WTC11 (cell line): ENCODE measurements at places on chromosomes 2 and 18.

DNA sequence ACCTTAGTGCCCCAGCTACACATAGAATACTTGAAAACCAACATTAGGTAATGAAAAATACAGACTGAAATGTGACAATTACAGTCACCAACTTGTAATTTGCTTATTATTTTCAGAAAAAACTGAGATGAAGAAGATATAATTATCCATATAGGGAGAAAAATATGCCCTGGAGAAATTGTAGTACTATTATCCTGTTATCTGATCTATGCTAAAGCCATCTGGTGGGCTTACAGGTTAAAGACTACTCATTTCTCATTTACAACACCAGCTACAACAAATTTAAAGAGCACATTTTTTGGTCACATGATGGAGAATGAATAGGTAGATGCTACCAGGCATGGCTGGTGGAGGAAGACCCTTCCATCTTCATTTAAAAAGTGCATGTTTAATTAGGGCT, 79.6 kb upstream of the NYAP2 start:
- no peak for DNase-seq

GRCh38 chr18:6920099-6920955, 190.8 kb downstream of the ARHGAP28 start:
- DNase-seq: peak; percentile 78

DNA sequence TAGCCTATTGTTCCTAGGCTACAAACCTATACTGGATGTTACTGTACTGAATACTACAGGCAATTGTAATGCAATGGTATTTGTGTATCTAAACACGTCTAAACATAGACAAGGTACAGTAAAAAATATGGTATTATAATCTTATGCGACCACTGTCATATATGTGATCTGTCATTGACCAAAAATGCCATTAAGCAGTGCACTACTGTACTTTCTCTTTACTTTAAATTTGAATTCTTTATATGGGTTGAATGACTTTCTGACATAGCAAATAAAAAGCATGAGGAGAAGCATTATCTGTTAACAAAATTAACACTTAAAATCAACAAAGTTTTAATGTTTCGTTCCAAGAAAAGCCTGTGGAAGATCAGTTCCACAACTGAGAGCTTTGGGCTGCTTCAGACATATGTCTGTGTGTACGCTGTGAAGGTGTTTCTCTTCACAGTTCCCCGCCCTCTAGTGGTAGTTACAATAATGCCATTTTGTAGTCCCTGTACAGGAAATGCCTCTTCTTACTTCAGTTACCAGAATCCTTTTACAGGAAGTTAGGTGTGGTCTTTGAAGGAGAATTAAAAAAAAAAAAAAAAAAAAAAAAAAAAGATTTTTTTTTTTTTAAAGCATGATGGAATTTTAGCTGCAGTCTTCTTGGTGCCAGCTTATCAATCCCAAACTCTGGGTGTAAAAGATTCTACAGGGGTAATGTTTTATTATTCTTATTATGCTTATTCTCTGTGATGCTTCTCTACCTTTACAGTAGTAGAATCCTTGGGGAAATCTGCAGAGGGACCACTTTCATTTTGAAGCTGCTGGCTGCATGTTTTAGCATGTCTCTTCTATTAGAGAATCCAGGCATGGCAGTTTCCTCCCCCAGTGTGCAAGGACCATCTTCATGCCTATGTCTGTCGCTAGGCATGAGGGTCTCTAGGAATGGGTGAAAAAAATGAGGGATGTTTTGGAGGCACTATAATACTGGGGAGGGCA, 54.5 kb downstream of the SCN2A start:
- DNase-seq: no peak

- DNase-seq: no peak
Observed at GRCh38 chr2:48480526-48480925, 49.4 kb upstream of the STON1 start.

DNA sequence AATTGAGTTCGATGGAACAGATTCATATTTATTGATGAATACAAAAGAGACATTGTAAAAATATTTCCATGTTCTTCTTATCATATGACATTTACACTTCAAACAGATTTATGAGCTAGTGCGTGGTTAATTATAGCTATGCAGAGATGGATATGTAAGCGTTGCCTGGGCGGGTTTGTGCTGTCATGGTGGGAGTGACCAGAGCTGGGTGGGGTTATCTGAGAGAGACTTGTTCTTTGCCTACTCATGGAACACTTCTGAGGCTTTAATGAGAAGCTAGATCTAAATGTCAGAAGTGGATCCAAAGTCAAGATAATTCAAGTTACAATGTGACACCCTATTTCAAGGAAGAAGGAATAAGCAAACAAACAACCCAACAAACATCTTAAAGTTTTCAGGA, 162.3 kb upstream of the ZEB2 start:
- DNase-seq: no peak

DNA sequence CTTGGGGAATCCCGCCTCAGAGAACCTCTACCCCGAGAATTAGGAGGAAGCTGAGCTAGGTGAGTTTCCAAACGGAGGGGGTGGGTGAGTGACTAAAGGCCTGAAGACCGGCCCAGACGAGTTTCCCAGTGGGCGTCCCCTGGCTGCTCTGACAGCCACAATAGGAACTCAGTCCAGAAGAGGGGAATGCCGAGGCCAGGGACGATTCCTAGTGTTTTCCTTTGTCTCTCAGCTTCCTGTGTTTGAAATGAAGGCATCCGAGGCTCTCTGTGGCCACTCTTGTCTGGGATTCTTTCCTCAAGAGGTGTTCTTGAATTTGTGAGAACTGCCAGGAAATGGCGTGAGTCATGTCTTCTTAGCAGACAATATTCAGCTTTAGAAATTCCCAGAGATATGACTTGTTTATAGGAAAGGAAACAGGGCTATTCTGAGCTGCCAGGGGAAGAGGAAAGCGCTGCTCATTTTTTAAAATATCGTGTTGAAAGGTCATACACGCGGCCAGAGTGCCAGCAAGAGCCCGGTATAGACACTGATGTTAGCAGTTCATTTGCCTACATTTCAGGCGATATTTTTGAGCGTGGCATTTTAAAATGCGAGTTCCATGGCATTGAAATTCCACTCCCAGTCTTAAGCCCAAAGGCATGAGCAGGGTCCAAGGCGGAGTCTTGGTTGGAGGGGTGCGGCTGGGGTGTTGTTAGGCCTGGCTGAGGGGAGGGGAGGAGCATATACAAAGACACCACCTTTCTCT, 169.1 kb upstream of the KLF7 start:
- DNase-seq: peak; percentile 79

DNA sequence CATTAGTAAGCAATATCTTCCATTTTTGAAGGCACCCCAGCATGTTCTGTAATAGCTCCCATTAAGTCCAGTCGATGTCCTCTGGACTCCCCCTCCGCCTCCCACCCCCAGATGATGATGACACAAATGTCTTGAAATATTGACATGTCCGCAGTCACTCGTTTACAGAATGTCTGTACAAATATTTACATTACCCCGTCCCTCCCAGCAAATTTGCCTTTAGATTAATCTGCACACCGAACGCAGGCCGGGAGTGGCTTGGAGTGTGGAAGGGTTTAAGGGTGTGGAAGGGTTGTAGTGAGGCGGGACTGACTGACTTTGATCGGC, 853 bp upstream of the OSBPL6 start:
- DNase-seq: no peak

DNA sequence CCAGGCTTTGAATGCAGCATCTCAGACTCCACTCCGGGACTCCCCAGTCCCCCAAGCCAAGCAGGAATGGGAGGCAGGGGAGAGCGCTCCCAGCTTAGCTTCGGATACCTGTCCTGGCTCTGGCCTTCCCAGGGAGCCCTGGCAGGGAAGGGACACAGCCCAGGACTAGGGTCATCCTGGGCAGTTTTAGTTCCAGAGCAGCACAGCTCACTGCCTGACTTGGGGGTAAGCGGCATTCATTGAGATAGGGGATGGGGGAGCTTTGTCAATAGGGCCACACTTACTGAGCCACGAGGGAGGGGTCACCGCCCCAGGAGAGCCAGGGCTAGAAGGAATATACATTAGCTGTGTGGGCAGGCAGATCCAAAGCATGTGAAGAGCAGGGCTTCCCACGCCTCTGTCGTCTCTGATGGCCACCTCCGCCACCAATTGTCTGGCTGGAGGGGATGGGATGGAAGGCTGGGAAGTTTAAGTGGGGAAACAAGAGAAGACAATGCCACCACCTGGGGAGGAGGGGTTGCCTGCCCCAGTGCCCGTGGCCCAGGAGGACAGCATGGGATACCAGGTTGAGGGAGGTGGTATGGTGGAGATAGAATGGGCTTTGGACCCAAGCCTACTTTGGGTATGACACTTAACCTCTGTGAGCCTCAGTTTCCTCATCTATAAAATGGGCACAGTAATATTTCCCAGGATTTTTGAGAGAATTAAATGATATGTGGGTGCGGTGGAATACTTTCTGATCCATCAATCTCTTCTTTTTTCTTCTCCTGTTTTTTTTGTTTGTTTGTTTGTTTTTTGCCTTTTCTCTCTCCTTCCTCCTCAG, 40.2 kb downstream of the SCTR start:
- no peak for DNase-seq

DNA sequence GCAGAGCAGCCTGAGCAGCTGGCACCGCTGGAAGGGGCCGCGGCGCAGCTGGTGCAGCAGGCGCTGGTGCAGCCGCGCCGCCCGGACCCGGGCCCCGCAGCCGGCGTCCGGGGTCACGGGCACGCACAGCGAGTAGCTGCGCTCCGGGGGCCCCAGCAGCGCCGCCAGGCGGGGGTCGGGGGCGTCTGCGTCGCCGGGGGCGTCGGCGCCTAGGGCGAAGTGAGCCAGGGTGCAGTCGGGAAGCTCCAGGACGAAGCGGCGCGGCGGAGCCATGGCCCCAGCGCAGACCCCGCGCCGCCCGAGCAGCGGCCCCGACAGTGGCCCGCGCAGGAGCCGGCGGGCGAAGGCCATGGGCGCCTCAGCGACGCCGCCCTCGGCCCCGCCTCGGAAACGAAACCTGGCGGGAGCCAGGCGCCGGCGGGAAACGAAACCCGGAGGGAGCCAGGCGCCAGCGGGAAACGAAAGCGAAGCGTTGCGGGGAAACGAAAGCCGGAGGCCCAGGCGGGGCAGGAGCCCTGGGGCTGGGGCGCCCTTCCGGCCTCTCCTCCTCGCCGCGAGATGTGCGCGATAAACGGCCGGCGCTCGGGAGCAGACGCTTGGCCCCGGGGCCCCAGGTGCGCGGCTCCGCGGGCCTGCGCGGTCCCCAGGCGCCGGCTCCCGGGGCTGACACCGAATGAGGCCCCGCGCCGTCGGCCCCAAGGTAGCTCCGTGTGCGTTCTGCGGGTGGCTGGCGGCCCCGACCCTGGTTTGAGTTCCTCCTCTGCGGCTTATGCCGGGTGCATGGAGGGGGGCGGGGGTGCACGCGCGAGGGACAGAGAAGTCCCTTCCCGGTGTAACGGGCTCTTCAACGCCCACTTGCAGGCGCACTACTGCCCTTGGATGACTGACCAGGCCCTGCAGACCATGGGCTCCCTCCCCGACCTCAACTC, at the start of gene CMPK2:
TSS of gene CMPK2 (minus strand) at position 562 of the 929 bp plus-strand sequence. CDS start at position 351, 211 bp downstream.
- peak; percentile 36 for DNase-seq

DNA sequence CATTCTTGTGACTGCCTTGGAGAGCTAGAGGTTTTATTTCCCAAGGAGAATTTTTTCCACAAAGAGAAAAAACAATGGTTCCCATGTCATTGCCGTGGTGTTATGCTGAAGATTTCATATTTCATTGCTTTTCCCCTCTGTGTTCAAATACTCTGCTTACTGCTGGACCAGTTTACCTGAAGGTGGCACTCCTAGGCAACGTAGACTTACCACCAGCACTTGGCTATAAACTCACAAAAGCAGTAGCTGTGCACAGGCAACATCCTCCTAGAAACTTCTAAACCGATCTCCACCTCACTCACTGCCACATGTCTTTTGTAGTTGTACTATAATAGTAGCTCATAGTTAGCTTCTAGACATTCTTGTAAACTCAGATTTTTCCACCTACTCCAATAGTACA, 1319.7 kb upstream of the CRIM1 start:
- no peak for DNase-seq

- no peak for DNase-seq
Observed at GRCh38 chr2:112664689-112665088, 18.9 kb downstream of the SLC20A1 start.

DNA sequence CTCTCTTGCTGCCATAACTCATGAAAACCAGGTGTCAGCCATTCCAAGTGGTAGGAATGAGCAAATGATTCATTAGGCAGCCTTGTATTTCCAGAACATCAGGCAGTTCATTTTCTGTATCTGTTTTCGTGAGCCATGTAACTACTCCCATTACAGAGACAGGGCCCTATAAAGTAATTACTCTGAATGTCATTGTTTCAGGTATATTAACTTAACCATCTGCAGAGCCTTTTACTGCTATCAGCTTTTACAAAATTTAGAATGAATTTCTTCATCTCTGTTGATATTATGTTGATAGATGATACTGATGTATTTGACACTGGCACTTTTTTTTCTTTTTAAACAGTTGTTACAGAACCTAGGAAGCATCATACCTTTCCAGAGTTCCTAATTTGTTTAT, 69.9 kb downstream of the MGAT5 start:
- DNase-seq: no peak

DNA sequence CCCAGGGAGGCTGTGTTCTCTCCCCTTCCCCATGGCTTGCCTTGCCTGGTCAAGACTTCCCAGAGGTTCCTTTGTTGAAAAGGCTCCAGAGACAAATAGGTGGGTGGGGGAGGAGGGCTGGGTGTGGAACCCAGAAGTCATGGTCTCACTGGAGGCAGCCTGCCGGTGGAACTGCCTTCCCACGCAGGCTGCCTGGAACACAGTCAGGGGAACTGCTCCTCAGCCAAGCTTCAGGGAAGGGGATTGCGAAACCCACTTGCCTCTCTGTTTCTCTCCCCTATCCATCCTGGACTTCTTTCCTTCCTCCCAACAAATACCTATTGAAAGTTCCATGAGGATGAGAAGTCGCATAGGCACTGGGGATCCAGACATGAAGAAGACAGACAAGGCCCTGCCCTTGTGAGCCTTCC, 31.6 kb downstream of the MARCO start:
- no peak for DNase-seq

DNA sequence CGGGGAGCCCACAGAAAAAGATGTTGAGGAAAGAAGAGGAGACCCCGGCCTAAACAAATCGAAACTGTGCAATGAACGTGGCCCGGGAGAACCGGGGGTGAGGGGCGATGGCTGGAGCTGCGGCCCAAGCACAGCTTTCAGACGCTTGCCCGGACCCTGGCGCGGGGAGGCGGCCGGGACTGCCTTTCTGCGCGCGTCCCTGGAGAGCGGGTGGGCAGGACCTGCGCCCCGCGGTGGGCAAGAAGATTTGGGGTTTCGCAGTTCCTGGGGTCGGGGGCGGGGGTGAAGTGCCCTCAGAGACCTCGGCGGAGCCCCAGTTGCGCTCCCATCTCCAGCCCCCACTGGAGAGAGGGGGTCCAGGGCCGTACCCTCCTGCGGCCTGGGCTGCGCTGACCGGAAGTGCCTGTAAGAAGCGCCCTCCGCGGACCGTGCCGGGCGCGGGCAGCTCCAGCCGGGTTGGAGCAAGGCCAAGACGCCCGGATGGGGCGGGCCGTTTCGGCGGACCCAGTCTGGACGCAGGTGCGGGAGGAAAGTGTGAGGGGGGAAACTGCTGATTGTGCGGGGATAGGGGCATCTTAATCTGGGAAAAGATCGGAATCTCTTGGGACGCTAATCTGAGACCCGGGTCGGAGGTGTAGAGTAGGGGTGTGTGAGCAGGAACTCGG, 11.6 kb downstream of the EN1 start:
- DNase-seq: peak; percentile 57
